Pons (tissue), 1 donor: ENCODE measurements at places on chromosomes 1 and 21.

GRCh38 chr1:230043081-230043480 lies 24.0 kb upstream of the GALNT2 start:
- DNase-seq = no peak

DNA sequence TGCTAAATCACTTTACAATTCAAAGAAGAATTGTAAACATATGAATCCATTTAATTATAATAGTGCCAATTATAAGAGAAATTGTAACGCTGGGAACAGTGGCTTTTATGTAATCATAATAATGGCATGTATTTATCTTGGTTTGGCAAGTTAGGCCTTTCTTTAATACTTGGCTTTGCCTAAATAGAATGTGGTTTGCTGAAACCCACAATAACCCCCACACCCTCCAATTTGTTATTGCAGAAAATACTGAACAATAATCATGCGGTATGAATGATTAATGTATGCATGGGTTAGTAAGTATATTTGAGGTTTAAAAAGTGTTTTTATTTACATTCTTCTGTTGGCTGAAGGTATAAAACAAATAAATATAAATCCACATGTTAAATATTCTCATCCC lies 138.2 kb downstream of the NFIA start:
- DNase-seq = no peak

GRCh38 chr1:182147136-182147820 lies 85.8 kb upstream of the ZNF648 start:
- peak; percentile 58 for DNase-seq

GRCh38 chr1:155012026-155012546 lies 9.5 kb downstream of the ZBTB7B start:
- DNase-seq = peak; percentile 88

DNA sequence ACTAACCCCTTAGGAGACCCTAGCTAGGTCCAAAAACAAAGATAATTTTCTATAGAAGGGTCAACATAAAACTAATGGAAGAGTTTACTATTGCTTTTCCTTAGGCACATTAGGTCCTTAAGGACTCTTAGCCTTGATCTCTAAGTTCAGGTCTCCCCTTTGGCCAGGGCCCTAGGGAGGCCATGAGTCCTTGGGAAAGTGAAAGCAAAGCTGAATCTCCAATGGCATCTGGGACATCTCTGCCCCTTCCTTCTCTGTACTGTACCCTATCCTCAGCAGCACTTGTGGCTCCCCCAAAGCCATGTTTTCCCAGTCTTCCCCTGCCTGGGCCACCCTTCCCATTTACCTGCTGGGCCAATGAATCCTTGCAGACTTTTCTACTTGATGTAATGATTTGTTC lies 14.3 kb downstream of the IER5 start:
- DNase-seq = no peak

DNA sequence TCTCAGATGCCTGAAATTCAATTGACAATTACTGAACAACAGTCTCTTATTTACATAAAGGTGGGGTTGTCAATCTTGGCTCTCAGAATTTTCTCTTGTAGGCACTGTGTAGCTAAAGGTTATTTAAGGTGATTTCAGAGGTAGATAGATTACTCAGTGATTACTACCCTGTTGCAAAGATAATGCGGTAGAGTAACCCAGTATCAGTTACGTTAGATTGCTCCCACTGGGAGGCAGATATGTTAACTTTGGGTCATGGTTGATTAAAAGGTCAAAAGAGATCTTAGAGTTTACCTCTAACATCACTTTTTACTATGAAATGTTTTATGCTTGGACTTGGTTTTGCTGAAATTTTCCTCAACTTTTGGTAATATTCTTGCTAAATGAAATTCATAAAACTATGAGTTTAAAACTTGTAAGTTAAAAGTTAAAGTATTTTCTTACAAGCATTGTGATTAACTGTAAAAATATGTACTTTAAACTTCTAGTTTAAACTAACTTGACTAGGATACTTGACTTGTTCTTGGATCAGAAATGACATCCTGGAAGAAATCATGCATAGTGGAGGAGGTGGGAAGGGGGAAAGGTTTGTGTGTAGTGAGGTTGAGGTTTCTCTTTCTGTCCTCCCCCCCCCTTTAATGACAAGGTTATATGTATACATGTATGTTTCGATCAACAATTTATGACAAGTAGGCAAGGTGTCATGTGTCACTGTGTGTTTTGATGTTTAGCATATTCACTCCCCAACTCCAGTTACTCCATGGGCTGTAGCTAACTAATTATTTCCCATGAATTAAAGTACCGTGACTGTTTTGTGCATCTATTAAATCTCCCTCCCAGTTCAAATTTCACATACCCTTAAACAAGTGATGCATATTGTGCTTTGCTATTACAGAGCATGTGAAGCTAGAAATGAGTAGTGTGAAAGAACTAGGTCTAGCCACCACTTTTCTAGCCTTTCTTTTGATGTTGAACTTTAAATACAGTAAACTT lies 2.9 kb downstream of the LAMC1 start:
- no peak for DNase-seq

DNA sequence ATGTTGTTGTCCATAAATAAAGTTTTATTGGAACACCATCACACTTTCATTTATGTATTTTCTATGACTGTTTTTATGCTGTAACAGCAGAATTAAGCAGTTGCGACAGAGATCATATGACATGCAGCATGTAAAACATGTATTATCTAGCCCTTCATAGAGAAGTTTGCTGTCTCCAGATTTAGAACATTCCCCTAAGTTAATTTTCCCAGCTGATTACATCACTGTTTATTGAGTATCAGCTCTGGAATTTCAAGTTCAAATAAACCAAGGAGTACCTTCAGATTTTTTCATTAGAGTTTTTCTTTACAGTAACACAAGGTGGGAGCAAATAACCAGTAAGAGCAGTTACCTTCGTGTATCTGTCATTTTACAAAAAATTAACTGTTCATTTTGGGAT lies 792.8 kb downstream of the USP25 start:
- DNase-seq = no peak

DNA sequence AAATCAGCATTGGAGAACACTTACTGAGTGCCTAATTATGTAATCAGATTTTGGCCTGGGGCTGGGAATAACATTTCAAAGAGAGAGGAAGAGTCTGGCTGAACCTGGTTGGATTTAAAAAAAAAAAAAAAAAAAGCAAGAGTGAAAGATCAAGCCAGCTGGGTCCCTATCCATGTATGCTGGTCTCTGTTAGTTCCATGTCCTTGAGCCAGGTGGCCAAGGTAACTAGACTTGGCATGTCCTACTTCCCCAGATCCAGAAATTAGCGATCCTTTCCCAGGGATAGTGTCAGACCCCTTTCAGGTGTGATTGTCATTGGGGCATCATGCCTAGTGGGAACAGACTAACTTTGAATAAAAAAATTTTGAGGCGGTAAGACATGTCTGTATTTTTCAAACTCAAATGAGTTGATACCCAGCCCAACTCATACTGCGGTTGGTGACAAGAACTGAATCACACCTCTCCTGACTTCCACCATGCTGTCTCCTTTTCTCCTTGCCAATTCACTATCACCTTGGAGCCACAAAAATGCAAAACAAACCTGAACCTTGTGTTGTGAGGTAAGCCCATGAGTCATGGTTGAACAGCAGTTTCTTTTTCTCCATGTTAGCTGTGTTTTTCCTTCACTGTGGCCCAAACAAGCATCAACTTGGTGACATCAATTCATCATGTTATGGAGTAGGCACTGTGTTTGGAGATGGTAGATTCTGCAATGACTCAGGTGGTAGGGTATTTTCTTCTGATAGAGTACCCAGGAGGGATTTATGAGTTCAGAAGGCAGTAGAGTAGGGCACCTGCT lies 24.5 kb upstream of the PPP2R5A start:
- no peak for DNase-seq

- DNase-seq = no peak
Observed at GRCh38 chr1:86666368-86666767, 38.0 kb upstream of the SH3GLB1 start.

GRCh38 chr1:54003249-54003646 lies 14.7 kb downstream of the LDLRAD1 start:
- DNase-seq = no peak

- DNase-seq = no peak
Observed at GRCh38 chr1:213138892-213139291, 87.9 kb downstream of the RPS6KC1 start.
